ENCODE measurements at places on chromosomes 7 and 10. TPM values are rescaled to one million over a fixed set of nuclear protein-coding genes. Genes with fewer than 3 reads are reported as not detected.

The CALCR gene
- not detected for total RNA-seq

The NPTX2 gene
- total RNA-seq: not detected

The DENND2A gene
- total RNA-seq: not detected

The GIMAP8 gene
- 0.22 TPM for total RNA-seq

The SLC29A3 gene
- total RNA-seq: 3.1 TPM

The SPDYE6 gene
- not detected for total RNA-seq

The CALML3 gene
- not detected for total RNA-seq

The CUZD1 gene
- total RNA-seq: 2.2 TPM

The KDM7A gene
- 15.5 TPM for total RNA-seq

The INHBA gene
- total RNA-seq: not detected

The TWIST1 gene
- total RNA-seq: not detected

The KMT2E gene
- total RNA-seq: 183 TPM

The OR6V1 gene
- not detected for total RNA-seq

The IFIT3 gene
- 3.2 TPM for total RNA-seq

The TAS2R3 gene
- total RNA-seq: 2.8 TPM

The GIMAP6 gene
- 0.17 TPM for total RNA-seq

The ACSL5 gene
- 53.5 TPM for total RNA-seq

The SFMBT2 gene
- 19.2 TPM for total RNA-seq

The GIMAP2 gene
- total RNA-seq: 19.5 TPM

The ITIH2 gene
- not detected for total RNA-seq

The FOXP2 gene
- not detected for total RNA-seq
